ENCODE measurements at places on chromosomes 13 and 19.

- DNase-seq: no peak
These were observed 2.9 kb downstream of the CDC16 start for GRCh38 chr13:114237415-114238112.

GRCh38 chr13:33322543-33322809 lies 36.9 kb upstream of the STARD13 start:
- DNase-seq: no peak

- peak; percentile 65 for DNase-seq
These were observed 399 bp upstream of the SPTBN4 start for GRCh38 chr19:40466219-40466984.

DNA sequence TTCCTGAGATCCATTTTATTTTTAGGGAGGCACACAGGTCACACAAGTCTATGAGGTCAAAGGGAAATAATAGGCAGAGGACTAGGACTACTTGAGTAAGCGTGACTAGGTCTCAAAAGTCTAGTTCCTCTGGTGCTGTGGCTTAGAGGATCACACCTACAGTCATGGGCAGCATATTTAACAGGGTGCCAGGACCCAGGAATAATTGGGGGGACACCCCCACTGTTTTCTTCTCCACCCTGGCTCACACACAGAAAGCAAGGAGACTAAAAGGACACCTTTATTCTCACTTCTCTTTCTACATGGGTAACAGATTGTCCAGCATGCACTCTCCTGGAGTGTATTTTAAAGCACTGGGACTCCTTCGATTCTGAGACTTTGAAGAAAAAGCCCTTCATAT lies 26.2 kb downstream of the OXGR1 start:
- DNase-seq: no peak

- no peak for DNase-seq
These were observed 60.1 kb downstream of the DACH1 start for GRCh38 chr13:71806886-71807285.

- no peak for DNase-seq
These were observed 163.7 kb upstream of the KL start for GRCh38 chr13:32852526-32852925.

GRCh38 chr13:23470790-23471614 lies 37.5 kb upstream of the SACS start:
- no peak for DNase-seq

- DNase-seq: no peak
These were observed 8.4 kb downstream of the CSNK1A1L start for GRCh38 chr13:37097076-37097475.

- DNase-seq: no peak
These were observed 963.1 kb downstream of the EFNB2 start for GRCh38 chr13:105572401-105572800.

DNA sequence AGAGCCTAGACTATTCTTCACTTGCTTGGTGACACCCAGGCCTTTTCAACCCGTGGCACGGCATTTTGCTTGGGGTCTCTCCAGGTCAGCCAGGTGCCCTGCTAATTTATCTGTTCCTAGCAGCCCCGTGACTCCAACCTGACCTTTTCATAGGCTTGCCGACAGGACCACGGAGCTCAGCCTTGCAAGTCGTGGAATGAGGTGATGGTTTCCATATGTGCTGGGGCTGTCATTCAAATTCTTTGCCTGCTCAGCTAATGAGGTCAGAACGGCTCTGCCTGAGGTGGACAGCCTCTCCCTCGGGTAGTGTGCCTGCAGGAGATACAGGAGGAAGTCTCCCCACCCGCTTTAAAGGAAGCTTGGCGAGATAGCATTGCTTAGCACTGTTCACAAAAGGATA lies 61.0 kb downstream of the SHISA2 start:
- no peak for DNase-seq

DNA sequence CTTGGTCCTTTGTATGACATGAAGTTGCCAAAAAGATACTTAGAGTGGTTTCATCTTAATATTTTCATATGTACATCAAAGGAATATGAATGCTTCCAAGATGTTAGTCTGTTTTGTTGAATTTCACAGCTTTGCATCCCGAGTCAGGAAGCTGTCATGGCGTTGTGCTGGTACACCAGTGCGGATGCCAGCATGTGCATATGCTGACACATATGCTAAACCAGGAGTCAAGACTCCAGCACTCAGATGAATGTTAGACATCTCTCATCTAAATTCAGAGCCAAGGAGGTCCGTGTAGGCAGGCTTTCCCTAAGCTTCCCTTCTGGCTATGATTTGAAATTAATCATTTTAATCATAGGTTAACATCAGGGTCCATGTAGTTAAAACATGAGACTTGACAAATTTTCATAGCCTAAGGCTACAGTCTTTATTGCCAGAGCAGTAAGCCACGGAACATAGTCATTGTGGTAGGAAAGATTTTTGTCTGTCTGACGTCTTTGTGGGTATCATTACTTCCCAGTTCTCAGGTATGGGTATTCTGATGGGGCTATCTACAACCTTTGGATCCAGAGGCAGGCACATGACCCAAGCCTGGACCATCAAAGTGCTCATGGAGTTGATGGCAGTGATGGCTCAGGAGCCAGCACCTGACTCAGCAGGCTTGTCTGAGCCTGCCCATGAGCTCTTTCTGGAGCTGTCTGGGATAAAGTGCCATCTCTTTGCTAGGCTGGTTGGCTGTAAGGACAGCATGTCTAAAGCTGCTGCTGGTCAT lies 246.1 kb downstream of the KCNRG start:
- DNase-seq: no peak

GRCh38 chr19:49301866-49302252 lies 23.1 kb downstream of the SLC6A16 start:
- DNase-seq: no peak

DNA sequence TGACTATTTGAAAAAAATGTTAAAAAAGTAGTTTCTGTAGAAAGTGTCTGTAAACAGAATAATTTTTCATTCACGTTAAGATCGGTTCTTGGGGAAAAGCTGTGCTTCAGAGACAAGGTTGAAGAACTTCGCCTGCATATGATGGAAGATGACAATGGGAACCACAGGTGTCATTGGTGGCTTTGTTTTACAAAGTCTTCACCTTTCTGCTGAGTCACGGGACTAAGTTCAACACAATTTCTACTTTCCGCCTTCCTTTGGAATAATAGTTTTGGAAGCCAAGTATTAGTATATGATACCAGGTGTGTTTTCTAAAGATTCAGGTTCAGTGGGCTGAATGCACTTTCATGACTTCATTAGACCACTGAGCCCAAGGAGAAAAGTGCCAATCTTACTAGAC lies 155.6 kb upstream of the RNF113B start:
- DNase-seq: no peak

DNA sequence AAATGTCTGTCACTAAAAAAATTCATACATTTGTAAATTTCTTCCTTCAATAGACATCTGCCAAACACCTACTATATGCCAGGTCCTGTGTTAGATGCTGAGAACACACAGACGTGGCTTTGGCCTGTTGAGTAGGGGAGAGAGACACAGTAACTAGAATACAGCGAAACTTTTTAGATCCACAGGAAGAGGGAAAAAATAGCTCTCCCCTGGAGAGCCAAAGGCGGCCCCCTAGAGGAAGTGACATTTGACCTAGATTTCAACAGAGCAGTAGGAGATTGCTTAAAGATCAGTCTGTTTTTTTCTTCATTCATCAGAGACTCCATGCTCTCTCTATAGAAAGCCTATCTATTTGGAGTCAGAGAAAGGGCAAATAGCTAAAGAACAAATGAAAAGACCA lies 11.3 kb downstream of the LCP1 start:
- DNase-seq: no peak

DNA sequence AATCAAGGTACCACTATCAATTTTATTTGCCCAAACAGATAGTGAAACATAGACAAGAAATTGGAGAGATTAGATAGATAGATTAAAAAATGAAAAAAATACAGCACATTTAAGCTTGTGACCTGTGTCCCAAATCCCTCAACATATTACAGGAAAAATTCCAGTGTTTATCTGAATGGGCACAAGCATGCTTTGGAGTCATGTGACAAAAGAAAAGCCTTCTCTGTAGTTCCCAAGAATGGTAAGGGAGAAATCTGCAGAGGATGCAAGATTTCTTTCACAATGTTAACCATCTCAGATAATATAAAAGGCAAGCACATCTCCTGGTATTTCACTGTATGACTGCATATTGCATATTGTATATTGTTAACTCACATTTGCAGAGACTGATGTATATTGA lies 168.0 kb downstream of the PCDH9 start:
- DNase-seq: no peak

GRCh38 chr19:13370948-13371347 lies 135.3 kb downstream of the CACNA1A start:
- DNase-seq: no peak

GRCh38 chr19:38742296-38742695 lies 2.0 kb downstream of the CAPN12 start:
- DNase-seq: no peak

- DNase-seq: no peak
These were observed 56.0 kb upstream of the DOCK9 start for GRCh38 chr13:99033814-99034213.

- DNase-seq: no peak
These were observed 122.3 kb downstream of the PCCA start for GRCh38 chr13:100211016-100211710.

DNA sequence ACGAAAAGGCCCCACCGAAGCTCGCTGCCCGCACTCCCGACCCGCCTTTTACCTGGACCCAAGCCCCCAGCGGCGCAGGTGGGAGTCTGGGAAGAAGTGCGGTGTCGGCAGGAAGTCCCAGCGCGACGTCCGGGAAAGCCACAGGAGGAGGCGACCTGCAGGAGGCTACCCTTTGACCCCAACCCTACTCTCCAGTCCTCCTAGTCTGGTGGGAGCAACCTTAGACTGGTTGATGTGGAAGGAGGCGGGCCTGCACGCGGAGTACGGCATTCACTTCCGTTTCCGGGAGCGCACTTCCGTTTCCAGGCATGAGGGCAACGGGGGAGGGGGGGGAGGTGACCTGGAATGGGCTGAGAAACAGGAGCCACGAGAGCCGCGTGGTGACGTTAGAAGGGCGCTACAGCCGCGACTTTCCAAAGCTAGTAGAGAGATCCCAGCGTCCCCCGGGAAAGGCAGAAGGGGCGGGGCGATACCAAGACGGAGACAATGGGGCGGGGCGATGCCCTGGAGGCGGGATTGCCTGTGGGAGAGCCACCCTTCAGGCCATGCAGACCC lies 28.5 kb downstream of the ZNF266 start:
- DNase-seq: peak; percentile 16

- no peak for DNase-seq
These were observed 2.6 kb downstream of the BBC3 start for GRCh38 chr19:47228168-47228936.

GRCh38 chr19:13865571-13866462 lies 11.1 kb upstream of the NANOS3 start:
- DNase-seq: no peak

DNA sequence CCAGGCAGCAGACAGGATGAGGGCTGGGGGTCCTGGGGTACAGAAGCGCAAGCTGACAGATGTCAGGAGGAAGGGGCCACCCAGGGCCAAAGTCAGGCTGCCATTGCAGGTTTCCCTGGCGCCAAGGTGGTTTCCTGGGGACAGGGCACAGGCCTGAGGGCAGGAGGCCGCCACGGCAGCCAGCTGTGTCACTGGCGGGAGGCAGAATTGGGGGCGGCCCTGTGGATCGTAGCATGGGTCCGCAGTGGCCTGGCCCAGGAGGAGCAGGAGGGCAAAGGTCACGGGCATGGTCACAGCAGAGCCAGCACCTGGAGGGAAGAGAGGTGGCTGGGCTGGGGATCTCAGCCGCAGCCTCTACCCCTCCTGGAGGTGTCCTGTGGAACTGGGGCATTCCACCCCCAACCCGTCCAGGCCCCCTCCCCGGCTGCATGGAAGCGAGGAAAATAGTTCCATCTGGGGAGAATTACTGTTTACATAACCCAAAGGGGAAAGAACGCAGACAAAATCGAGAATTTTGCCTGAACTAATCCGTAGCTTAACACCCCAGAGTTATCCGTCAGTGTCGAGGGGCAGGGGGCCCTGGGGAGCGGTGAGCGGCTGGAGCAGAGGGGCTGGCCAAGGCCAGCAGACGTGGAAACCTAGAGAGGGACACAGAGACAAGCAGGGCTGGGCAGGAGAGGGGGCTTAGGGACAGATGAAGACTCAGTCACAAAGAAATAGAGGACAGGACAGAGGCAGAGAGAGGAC lies 1.9 kb downstream of the NTN5 start:
- DNase-seq: no peak

GRCh38 chr19:35013820-35014754 lies 14.0 kb downstream of the GRAMD1A start:
- no peak for DNase-seq

DNA sequence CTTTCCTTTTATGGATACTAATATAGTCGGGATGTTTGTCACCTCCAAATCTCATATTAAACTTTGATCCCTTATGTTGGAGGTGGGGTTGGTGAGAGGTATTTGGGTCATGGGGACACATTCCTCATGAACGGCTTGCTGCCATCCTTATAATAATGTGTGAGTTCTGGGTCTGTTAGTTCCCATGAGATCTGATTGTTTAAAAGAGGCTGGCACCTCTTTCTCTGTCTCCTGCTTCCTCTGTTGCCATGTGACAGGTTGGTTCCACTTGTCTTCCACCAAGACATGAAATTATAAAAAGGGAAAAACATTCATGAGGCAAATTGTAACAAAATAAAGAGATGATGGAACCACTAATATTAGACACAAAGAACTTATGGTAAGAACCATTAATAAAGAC lies 107.8 kb upstream of the ATXN8OS start:
- no peak for DNase-seq

DNA sequence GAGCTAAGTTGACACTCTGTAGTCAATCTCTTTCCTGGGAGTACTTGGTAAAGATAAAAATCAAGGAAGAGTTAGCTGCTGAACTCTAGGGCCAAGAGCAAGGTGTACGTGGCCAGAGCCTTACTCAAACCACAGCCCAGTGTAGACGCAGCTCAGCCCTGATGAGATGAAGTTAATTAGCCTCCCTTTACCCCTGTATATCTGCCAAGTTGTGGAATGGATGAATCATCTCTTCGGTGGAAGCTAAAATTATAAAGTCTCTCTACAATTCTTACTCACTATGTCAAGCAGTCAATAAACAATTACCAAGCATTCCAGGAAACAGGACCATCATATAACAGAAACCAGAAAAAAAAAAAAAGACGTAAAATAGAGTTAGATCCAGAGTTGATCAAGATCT lies 146.9 kb upstream of the UFM1 start:
- DNase-seq: no peak

DNA sequence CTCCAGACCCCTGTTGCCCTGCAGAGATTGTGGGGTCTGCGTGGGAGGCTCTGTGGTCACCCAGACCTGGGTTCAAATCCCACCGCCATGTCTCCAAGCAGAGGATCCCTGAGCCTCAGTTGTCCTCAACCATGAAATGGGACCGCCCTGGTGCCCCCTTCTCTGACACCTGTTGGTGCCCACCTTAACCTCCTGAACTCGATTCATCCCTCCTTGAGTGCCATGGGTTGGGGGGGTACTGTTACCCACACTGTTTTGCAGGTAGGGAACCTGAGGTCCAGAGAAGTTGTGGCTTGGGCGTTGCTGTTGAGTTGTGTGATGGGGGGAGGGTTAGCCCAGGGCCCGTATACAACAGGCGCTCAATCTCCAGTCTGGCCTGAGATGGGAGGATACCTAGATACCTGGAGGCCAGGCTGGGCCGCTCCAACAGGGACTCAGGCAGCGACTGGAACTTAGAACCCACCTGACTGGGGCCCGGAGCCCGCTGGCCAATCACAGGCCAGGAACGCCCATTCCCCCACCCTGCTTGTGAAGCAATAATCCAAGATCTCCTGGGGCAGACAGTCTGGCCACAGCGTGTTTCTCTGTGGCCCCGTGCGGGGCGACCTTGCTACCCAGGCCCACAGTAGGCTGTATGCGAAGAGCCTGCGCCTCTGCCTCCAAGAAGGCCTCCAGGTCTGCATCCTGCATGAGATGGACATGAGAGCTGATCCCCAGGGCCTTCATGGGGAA lies 2.8 kb downstream of the ARID3A start:
- DNase-seq: no peak
